ENCODE measurements at places on chromosomes 1 and 21.

GRCh38 chr1:109309347-109309746 lies 2.5 kb upstream of the MYBPHL start:
- DNase-seq: no peak

GRCh38 chr1:22526098-22526497 lies 37.2 kb upstream of the EPHA8 start:
- no peak for DNase-seq

DNA sequence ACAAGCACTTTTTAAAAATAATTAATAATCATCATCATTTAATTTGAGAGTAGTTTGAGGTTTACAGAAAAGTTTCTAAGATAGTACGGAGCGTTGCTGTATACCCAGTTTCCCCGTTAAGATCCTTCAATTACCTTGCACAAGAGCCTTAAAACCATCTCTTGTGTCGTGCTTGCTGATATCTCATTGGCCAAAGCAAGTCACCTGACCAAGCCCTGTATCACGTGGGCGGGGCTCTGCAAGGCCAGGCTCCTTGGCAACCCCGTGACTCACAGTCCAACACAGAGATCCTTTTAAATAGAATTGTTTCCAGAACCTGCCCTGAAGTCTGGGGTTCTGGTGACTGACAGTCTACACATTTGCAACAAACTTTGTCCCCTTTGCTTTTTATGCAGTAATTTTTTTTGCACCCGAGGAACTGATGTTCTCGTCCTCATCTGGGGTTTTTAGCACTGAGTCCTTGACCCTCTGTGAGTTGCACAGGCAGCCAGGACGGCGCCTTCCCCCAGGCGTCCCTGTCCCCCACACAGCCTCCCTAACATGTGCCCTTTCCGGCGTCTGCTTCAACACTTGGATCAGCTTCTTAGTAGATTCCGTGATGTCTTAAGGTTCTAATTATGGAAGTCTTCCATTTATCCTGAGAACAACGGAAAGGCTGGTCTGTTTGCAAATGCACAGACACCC lies 183.3 kb upstream of the TMEM51 start:
- no peak for DNase-seq

DNA sequence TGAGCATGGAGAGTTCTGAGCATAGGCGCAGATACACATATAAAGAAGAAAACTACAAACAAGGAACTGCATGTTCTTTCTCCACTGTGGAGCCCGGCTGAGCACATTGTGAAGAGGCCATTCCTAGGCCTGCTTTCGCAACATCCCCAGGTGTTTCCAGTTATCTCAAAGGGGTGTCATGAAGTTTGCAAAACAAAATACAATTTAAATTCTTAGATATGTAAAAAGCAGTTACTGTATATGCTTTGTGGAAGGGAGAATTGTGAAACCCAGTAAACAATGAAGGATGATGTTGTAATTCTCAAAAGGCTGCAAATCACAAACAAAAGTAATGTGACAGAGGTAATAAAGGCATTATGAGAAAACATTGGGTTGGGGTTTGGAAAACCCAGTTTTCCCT lies 98.6 kb upstream of the ZNF644 start:
- DNase-seq: no peak

- no peak for DNase-seq
Measured at GRCh38 chr1:157301477-157302198, 163.4 kb upstream of the ETV3 start.

DNA sequence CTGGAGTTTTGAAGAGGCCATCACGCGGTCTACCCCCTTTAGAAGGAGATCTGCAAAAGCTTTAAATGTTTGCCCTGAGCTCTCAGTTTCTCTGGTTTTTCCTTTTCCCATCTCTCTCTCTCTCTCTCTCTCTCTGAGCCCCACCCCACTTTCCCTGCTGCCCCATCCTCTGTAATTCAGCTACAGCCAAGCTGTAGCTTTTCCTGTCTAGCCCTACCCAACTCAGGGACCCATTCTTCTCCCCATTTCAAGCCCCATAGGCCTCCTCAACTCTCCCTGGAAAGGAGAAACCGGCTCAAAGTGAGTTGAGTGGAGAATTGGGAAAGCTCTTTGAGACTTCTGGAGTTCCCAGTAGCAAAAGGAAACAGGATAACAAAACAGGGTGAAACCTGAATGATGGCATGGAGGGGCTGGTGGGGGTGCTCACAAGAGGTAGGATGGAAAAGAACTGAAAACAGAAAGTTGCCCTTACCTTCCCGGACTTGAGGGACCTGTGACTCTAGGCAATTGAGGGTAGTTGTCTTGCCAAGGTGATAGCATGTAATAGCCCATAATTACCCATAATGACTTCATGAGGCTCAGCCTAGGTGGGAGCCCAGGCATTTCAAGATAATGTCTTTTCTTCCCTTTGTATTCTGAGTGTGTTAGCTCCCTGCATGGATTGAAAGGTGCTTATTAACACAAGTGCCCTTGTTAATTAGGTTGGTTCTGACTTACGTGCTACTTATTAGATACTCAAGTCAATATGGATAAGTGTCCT lies 84.9 kb downstream of the SLC16A1 start:
- no peak for DNase-seq

GRCh38 chr1:213231795-213232231 lies 180.8 kb downstream of the RPS6KC1 start:
- no peak for DNase-seq

- DNase-seq: no peak
Measured at GRCh38 chr1:154222518-154222917, 1.8 kb downstream of the UBAP2L start.

DNA sequence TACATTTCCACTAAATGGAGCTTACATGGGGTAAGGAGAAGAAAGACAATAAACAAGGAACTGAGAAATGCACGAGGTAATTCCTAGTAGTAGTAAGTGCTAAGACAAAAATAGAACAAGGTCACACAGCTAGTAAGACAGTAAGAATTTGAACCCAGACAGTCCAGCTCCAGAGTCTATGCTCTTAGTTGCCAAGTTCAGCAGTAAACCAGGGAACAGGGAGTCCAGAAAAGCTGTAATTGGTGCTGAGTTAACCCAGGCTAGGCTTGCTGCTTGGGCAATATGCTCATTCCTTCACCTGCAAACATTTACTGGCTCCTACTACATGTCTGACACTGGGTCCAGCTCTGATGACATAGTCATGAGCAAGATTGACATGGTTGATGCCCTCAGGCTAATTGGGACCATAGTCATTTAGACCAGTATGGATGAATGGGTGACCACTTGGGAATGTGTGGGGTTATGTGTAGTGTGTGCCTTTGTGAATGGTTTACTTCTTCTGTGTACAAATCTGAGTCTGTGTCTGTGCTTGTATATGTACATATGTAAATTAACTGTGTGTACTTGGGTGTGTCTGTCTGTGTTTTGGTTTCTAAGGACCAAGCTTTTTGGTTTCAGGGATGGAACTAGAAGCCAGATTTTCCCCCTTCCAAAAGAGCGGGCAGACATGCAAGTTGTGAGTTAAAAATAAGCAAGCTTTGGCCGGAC lies 2.0 kb downstream of the GPX7 start:
- no peak for DNase-seq

GRCh38 chr1:1196431-1197187 lies 9.8 kb downstream of the TNFRSF18 start:
- DNase-seq: peak; percentile 41

DNA sequence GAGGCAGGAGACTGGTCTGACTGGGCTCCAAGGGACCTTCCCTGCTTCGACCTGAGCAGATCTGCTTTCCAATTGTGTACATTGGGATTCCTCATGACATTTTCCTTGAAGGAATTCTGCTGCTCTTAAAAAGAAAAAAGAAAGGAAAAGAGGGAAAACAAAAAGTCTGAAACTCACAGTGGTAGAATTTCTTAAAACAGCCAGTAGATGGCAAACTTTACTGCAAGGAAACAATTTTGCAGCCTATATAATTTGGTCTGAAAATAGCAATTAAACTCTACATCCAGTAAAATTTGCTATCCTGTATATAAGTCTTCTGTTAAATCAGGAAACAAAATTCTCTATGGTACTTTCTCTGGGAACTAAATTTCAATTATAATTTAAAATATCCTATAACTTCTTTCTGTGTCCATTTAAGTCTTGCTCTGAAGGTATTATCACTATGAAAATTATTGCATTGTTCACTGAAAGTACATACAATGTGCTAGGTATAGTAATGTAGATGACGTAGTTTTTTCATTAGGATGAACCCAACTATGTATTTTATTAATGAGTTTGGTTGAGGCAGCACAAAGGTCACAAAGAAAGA lies 59.8 kb downstream of the CRB1 start:
- DNase-seq: no peak

DNA sequence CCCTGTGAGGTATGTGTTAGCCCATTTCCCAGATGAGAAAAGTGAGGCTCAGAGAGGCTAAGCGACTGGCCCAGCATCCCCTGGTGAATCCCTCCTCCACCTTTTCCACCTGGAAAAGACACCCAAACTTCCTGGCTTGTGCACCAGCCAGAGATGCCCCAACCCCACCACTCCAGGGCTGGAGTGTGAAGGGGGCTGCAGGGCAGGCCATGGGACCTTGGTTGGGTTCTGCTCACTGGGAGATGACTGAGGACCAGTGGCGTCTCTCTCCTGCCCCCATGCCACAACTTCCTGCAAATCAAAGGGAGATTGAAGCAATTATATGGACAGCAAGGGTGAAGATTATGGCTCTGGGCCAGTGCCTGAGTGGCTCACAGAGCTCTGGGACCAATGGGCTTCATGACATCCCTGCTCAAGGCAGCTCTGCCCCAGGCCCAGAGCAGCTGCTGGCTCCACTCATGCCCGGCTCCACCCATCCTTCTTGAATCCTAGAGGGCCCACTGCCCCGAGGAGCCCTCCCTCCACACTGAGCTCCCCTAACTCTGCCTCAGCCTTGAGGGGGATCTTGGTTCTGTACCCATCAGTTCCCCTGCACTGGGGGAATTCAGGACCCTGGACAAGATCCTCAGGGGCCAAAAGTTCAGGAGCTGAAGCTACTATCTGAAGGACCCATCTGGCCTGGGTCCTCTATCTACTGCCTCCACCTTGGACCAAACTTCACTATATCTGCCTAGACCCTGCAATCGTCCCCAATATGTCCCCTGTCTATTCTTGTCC lies 416.9 kb downstream of the PTPRU start:
- DNase-seq: peak; percentile 9

- DNase-seq: no peak
Measured at GRCh38 chr1:207962716-207963426, 51.9 kb upstream of the CD34 start.

DNA sequence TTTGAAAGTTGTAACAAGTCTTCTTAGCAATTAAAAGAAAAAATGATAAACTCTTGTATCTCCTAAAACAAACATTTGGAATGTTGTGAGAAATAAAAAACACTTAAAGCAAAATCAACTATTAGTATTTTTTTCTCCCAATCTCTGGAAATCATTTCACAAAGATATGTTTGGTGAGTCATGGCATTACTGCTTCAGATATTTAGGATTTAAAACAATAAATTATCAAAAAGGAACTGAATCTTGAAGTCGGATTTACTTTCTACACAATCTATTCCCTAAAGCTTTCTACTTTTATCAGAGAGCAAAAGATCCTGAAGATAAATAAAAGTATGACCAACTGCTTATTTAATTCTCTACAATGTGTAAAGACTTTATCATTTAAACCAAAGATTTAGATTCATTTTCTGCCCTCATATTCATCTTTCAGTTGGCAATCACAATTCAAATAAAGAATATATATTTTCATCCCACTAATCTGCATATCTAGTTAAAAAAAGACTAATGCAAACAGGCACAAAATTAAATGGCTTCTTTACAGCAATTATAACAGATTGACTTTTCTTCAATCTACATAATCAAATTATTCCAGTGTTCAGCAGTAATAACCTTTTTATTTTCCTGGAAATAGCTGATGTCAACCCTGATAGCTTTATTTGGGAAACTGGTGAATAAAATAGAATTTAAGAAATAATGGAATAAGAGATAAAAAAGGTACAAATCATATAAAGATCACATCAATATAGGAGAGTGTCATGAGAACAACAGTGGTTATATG lies 230.0 kb downstream of the COP1 start:
- DNase-seq: no peak

DNA sequence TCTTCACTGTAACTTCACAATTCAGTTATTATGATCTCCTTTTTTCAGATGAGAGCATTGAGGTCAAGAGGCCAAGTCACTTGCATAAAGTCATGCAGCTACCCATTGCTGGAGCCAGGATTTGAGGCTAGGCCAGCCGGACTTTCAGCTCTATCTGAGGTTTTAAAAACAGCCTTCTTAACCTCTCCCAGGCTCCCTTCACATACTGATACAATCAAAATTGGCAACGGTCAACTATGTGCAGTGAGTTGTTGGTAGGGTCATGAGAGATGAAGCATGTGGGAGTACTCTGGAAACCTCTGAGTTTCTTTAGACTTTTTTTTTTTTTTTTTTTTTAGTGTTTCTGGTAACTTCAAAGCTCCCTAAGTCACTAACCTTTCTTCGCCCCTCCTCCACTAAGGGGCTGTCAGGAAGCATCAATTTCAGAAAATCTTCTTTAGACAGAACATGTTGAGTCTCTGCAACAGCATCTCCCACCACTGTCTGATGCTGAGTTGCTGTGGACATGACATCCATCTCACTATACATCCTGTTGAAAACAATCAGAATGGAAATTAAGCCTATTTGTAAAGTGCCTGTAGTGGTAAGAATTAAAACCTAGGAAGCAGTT lies 201.8 kb downstream of the SIPA1L2 start:
- DNase-seq: no peak

Data from right forelimb (tissue), 1 donor.